ENCODE measurements at places on chromosomes 1 and 21.

DNA sequence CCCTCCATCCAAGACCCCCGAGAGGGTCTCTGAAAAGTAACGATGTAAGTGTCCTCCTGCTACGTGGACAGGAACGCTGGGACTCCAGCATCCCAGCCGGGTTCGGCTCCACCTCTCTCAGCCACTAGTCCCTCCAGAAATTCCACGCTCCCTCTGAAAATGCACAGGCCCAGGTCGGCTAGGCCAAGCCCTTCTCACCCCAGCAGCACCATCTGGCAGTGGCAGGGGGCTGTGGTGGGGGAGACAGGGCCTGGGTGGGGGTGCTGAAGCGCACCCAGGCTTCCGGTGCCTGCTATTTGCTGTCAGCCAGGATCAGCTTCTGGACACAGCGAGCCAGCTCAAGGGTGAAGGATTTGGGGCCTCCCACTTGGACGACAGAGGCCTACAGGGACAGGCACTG is 73.3 kb downstream of the ARHGEF16 start:
- DNase-seq = no peak

DNA sequence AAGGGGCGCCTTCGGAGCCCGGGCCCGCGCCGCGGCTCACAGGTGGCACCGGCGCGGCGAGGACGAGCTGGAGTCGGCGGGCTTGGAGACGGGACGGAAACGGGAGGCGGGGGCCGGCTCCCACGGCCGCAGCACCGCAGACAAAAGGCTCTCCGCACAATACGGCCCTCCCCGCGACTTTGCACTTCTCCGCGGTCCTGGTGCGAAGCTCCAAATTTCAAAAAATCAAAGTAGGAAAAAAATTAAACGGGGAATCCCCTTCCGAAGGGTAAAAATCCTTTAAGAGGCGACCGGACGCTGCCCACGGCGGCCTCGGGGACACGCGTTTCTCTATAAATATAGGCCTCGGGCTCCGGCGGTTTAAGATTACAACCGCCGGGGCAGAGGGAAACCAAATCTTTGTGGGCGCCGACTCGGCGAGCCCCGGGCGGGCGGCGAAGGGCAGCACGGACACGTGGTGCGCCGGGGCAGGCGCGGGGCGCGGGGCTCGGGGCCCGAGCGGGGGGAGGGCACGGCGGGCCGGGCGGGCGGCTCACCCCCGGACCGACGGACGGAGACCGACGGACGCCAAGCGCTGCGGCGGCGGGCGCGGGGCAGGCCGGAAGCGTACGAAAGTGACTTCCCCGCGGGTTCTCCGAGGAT is 453 bp downstream of the PABPC4 start:
- DNase-seq = no peak

GRCh38 chr1:8458607-8459006 is 140.7 kb downstream of the SLC45A1 start:
- no peak for DNase-seq

- DNase-seq = no peak
Measured at GRCh38 chr1:14265495-14265894, 333.0 kb upstream of the KAZN start.

DNA sequence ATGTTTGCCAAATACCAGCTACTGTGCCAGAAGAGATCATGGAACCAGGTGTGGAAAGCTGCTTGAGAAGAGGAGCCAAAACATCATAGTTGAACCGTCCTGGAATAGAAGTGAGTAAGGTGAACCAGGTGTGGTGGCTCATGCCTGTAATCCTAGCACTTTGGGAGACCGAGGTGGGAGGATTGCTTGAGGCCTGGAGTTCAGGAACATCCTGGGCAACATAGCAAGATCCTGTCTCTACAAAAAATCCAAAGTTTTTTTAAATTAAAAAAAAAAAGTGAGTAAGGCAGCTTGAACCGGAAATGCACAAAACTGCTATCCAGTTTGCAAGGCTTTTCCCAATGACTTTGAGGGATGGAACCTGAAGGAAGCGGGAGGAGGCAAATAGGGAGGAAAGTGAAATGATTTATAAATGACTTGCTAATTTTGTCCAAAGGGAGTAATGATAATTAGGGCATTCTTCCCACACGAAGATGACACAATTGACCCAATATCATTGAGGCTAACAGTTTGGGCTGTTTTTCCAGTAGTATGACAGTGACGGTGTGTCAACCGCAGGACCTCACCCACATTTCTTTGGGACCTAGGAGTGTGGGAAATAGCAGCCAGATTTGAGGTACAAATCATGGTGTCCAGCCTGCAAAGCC is 1.5 kb upstream of the CNN3 start:
- DNase-seq = no peak

GRCh38 chr21:42195378-42196031 is 23.4 kb upstream of the ABCG1 start:
- no peak for DNase-seq

DNA sequence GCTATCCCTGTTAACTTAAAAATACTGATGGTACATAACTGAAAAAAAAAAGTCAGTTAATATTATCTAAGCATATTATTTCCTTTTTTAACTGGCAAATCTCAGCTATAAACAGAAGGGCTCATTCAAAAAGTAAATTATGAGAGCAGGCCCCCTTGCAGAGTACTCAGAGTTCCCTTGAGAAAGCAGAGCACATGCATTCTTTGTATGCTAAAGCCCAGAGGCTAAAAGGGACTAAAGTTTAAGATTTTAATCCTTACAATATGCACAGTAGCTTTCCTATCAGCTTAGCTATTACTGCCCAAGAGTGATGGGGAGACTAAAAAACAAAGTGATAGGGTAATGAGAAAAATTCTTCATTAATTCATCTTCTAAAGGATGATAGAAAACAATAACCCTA is 18.5 kb downstream of the SLC16A1 start:
- DNase-seq = no peak

DNA sequence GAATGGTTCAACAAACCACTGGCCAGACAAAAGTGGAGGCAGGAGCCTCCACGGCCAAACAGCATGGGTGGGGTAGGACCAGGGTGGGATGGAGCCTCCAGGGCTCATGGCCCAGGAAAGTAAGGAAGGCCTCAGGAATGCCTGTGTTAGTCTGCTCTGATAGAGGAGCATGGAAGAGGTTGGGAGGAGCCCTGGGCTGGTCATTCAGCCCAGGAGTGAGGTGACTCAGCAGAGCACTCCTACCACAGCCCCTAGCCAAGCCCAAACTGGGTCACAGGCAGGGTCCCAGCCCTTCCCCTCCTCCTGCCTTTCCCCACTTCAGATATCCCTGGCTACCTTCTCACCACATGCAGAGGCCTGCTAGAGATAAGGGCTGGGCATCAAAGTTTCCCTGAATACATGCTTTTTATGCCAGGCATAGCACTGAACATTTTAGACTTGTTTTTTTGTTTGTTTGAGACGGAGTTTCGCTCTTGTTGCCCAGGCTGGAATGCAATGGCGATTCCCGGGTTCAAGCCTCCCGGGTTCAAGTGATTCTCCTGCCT is 3.1 kb upstream of the SHISA4 start:
- no peak for DNase-seq

GRCh38 chr1:181189691-181190363 is 101.3 kb downstream of the IER5 start:
- DNase-seq = peak; percentile 11

- DNase-seq = no peak
Measured at GRCh38 chr1:117795190-117795589, 134.2 kb downstream of the GDAP2 start.

GRCh38 chr1:82446955-82447354 is 646.2 kb downstream of the ADGRL2 start:
- no peak for DNase-seq

- no peak for DNase-seq
Measured at GRCh38 chr1:40204856-40205255, 42.9 kb upstream of the TMCO2 start.

DNA sequence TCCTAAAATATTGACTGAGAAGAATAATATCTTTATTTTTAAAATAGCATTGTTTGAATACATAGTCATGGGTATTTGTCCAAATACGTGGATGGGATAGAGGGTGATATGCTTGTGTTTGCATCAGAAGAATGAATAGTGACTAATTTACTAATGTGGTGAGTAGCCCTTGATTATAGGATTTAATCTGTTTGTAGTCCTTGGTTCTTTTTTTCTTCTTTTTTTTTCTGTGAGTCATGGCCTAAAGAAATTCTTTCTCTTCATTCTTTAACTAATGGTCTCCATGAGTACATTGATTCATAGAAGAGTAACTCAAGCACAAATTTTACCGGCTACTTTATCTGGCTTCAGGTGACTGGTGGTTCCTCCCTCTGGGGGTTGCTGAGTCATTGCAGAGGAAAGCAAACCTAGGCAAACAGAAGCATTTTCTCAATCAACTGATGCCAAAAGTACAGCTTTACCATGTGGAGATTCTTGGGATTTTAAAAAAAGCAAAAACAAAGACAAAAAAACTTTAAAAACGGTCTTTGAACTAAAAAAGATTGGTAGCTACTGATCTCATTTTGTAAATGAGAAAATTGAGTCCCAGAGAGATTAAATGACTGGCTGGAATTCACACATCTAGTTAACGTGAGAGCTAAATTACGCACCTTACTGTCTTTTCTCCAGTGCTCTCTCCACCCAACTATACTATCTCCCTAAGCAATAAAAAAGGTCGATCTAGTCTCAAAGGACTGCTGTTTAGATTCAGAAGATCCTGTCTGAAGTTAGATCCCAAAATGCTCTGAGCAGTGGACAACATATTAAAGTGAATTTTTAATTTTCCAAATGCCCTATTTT is 40.5 kb downstream of the AK5 start:
- DNase-seq = no peak

DNA sequence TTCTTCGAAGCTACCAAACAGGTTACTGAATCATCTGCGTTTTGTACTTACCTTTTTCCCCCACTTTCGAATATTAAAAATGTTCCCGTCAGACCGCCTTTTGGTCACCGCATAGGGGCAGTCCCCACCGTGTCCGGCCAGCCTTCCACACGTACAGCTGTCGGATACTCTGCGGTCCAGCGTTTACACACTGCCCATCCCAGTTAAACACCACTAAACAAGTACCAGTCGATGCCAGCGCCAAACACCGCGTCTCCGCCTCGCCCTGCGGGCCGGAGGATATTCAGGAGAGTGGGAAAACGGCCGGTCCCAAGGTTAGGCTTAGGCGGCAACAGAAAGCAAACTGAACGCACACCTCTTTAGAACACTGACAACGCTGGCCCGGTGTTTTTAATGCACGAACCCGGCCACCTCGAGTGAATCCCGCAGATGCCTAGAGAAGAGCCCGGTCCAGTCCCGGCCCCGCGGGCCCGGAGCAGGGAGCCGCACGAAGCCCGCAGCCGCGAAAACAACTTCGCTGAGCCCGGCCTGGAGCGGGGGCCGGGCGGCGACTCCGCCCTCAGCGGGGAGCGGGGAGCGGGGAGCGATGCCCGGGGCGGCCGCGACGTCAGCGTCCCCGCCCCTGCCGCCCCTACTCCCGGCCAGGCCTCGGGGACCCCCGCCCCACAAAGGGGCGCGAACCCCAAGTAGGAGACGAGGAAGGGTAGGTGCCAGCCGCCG is 730 bp upstream of the PHF13 start:
- DNase-seq = peak; percentile 27

DNA sequence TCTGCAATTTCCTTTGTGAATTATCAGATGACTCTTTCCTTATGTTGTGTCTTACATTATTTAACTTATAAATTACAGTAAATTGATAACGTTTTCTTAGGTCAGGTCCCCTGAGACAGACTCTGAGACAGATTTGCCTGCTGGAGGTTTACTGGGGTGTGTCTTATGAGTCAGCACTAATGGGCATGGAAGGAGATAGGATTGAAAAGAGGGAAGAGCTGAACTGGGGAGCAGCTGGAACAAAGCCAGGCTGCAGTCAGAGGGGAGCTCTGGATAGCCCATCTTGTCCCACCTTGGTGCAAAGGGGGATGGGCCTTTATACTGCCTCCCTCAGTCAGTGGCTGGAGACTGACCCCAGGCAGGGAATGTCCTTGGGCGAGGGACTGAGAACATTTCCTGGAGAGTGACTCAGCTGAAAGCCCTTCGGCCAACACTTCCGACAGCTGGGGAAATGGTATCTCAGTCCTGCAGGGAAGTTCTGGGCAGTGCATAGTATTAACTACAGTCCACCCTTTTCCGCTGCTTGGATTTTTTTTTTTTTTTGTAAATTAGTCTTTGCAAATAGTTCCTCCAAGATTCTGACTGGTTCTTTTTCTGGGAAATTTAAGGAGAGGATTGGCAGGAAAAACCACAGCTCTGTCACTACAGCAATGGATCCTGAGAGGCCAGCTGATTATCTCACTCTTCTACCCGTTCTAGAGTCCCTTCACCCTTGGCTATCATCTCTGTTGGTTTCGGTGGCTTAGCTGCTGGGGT is 39.1 kb upstream of the CDC42BPA start:
- no peak for DNase-seq

DNA sequence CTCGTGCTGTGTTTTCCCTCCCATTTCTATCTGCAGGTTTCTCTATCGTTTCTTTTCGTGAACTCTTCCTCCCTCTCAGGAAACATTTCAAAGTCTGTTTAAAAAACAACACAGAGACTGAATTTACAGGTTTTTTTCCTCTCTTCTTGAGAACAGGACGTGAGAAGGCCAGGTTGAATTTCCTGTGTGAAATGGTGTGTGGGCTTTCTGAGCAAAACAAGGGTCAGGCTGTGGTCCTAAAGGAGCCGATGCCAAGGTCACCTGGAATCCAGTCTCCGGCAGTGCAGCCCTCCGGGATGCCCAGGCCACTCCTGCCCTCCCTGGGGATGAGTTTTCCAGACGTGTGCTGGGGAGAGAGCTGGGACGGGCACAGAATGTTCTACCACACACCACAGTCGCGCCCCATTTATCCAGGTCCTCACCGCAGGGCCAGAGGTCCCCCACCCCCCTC is 62.7 kb upstream of the RUNX3 start:
- DNase-seq = no peak

DNA sequence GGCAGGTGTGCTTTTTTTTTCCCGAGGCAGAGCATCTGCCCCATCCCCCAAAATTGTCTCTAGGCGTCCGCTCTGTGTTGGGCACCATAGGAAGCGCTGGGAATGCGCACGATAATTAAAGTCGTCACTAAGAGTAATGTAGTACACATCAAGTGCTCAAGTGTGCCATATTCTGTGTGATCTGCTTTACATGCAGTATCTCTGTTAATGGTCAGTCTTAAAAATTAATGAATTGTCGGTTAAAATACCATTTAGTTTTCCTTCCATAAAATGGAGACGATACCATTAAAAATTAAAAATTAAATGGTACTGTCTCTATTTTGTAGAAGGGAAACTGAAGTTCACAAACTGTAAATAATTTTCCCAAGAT is 544 bp upstream of the CCT8 start:
- no peak for DNase-seq

DNA sequence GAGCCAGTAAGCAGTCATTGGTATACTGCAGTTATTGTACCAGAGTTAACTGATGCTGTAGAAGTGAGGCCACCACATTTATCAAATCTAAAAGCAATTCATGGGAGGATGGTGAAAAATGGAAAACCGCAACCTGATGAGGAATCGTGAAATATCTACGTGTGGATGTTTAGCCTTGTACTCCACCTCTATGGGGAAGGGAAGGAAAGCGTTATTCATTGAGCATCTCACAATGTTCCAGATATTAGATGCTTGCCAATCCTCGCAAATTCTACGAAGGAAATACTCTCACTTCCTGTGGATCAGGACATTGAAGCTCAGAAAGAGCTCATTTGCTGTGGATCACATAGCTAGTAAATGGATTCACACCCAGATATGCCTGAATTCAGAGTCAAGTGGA is 77.3 kb downstream of the LRRC8D start:
- DNase-seq = no peak

Measured in KG1 (cell line).